ENCODE measurements at places on chromosomes 6 and 20.
A peak's percentile ranks its signal among the peaks of the same experiment; 100 is the strongest.

GRCh38 chr20:45432294-45432693 is 16.4 kb downstream of the PIGT start:
- DNase-seq: no peak

- no peak for DNase-seq
Measured at GRCh38 chr6:43274127-43274915, 23.7 kb upstream of the SLC22A7 start.

DNA sequence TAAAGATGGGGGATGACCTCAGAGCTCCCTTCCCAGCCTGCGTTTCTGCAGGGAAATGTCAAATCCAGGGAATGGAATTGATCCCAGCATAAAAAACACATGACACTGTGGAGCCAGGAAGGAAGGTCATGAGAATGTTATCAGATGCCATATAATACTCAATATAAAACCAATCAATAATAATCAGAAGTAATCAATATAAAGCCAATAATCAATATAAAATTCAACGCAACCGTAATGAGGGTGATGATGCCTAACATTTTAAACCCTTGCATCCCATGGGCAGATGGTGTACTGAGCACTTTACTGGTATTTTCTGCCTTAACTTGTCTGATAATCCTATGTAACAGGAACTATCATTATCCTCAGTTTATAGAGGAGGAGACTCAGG is 30.1 kb upstream of the SULF2 start:
- no peak for DNase-seq

DNA sequence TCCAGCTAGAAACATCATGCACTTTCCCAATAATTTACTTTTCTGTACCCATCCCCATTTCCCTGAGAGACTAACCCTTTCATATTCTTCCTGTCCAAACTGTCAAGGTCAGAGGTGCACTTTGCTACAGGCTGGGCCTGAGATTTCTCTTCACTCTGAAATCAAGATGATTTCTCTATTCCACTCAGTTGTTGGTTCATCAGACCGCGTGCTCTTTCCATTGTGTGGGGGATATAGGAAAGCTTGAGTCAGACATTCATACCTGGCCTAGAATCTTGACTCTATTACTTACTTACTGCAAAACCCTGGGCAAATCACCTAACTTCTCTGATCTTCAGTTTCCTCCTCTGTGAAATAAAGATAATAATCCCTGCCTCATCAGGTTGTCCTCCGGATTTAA is 4.7 kb upstream of the ZDHHC14 start:
- no peak for DNase-seq

DNA sequence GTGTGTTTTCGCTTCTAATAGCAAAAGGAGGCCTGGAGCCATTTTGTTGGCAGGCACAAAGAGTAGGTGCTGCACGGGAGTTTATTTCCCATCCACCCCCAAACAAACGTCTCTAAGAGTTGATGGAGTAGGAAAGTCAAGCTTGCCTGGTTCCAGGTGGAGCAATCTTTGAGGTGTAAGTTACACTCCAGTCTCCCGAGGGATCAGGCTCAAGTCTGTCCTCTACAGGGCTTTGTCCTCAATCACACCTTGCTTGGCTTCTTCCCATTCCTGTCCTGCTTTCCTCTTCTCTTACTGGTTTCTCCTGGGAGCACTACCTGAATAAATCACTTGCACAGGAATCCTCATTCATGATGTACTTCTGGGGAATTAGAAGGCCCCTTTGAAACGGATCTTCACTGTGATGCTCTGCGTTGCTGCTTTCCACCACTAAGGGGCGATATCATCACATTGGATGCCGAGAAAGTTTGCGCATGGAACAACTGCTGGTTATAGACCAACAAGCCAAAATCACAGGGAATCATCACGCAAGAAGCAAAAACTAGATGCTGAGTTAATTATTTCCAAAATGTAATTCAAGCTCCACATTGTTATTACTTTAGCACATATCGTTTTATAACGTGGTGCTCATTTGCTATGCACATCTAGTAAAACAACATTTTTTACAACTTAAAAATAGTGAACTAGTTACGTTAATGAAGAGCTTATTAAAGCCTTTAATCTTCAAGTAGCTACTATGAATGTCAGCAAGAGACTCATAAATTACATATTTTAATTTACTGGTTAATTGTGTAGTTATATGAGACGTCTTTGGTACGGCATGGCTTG is 156.8 kb downstream of the DNAH8 start:
- peak; percentile 48 for DNase-seq

DNA sequence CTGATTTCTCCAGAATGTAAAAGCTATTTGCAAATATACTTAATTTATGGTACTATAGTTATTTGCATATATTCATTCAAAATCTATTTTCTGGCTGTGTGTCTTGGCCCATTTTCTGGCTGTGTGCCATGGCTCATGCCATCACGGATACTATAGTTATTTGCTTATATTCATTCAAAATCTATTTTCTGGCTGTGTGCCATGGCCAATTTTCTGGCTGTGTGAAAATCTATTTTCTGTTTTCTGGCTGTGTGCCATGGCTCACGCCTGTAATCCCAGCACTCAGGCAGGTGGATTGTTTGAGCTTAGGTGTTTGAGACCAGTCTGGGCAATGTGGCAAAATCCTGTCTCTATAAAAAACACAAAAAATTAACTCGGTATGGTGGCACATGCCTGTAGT is 28.9 kb upstream of the RIPK1 start:
- DNase-seq: no peak

GRCh38 chr6:87473419-87473903 is 687 bp downstream of the SLC35A1 start:
- peak; percentile 20 for DNase-seq

DNA sequence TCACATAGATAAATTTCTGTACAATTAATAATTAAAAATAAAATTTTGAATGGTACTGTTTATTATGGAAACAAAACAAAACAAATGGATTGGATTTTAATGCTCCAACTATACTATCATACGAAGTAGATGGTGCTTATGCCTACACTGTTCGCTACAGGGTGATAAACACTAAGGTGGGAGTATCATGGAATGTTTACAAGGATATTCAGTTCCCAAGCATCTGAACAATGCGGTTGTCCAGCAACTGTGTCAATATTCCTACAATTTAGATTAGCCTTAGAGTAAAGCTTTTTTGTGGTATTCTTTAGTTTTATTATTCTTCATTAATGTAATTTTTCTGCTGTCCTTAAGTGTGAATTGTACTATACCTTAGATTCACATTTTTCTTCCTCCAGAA is 105.1 kb downstream of the MMS22L start:
- no peak for DNase-seq

DNA sequence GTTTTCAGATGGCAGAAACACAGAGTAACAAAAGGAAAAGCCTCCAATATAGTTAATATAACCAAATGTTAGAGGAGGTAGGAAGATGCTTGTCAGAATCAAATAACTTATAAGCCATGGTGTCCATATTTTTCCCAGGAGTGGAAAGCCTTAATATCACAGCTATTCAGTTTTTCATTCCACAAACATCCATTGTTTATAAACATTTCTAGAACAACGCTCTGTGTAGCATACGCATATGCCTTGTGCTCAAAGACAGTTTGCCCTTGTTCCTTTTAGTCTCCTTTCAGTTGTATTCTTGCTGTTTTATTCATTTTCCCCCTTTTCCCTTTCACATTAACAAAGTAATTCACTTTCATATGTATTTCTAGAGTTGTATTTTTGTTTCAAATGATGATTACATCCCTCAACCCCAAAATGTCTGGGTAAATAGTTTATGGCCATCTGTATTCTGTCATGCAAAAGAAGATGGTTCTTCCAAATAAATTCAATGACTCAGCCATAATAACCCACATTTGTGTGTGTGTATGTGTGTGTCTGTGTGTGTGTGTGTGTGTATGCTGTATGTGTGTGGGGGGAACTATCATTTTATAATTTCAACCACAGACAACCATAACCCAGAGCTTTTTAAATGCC is 455.7 kb upstream of the SOX4 start:
- no peak for DNase-seq

- peak; percentile 96 for DNase-seq
Measured at GRCh38 chr6:149855040-149855654, 9.0 kb downstream of the LRP11 start.

GRCh38 chr20:9506280-9506821 is 8.0 kb upstream of the LAMP5 start:
- no peak for DNase-seq

DNA sequence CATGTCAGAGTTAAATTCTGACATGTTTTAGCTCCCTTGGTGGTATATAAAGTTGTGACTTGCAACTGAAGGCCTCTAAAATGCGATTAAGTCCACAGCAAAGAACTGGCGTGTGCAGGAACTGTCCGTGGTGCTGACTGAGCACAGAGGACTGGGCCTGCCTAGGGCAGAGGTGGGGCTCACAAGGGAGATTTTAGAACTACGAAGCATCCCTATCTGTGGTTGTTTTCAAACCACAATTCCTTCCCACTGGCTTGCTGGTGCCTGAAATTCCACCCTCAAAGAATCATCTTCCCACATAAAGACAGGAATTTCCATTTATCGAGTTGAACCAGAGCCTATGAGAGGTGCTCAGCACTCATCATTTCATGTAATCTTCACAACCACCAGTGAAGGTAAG is 30.1 kb downstream of the RIMS4 start:
- DNase-seq: no peak

- no peak for DNase-seq
Measured at GRCh38 chr20:10541668-10542411, 106.7 kb downstream of the SLX4IP start.

- no peak for DNase-seq
Measured at GRCh38 chr6:159082039-159082815, 37.4 kb upstream of the TAGAP start.

DNA sequence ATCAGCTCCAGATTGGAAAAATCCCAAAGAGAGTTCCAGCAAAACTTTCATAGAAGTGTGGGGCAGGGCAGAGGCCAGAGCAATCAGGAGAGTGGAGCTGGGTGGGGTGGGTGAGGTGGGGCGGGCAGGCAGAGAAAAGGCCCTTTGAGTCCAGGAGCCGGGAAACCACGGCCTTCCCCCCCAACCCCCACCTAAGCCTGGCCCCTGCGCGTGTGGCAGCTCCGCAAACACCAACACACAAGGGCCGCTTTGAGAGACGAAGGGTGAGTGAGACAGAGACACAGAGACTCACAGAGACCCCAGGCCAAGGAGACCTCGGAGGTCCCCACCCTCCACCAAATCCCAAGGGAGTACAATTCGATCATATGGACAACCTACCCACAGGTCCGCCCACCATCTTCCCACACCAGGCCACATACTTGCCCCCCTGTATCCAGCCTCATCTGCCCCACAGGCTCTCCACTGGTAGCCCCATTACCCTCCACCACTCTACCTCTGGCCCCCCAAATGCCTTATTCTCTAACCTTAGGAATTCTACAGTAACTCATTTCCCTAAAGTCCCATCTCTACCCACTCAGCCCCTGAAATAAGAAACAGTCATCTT is 1.7 kb downstream of the COL11A2 start:
- no peak for DNase-seq

DNA sequence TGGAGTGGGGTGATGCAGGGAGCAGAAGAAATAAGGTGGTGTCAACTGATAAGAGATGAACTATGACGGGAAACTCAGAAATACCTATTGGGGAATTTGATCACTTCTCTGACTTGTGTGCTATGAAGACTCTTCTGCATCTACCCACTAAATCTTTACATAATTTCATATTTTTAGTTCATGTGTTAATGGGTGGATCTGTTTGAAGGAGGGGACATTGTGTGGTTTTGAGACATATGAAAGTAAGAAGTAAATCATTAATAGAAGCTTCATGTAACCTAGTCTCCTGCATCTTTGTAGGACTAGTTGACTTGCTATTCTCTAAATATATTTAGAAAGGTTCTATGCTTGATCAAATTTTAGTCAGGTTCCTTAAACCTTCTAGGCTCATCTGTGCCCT is 86.6 kb upstream of the MEI4 start:
- no peak for DNase-seq

- DNase-seq: no peak
Measured at GRCh38 chr6:158242071-158242606, 70.1 kb upstream of the TULP4 start.

DNA sequence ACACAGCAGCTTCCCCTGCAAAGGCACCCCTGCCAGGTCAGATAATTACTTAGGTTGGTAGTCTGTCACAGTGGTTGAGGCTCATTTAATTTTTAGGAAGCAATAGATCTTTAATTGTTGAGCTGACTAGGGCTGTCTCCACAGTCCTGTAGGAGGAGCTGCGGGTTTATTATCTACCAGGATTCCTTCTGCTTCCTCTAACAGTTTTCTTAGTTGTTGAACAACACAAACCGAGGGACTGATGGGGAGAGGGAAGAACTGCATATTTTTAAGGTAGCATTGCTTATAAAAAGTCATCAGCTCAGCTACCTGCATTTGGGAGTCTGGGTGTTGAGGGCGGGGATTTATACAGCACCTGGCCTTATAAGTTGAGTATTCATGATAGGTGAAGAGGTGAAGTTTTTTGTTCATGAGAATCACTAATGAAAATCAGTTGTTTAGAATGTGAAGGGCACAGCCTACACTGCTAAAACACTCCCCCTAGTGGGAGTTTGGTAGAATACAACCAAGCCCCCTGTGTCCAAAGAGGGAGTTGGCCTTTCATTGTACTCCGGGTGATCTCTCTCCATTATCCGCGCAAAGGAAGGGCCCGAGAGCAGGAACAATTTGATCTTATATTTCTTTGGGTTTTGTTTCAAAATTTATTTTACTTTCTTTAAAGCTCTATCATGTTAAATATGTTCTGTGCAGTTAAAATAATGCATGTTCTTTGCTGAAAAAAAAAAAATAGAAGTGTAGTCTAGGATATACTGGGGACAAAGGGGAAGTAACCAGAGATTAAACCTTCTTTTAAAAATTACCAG is 69.6 kb downstream of the SSR1 start:
- peak; percentile 38 for DNase-seq

DNA sequence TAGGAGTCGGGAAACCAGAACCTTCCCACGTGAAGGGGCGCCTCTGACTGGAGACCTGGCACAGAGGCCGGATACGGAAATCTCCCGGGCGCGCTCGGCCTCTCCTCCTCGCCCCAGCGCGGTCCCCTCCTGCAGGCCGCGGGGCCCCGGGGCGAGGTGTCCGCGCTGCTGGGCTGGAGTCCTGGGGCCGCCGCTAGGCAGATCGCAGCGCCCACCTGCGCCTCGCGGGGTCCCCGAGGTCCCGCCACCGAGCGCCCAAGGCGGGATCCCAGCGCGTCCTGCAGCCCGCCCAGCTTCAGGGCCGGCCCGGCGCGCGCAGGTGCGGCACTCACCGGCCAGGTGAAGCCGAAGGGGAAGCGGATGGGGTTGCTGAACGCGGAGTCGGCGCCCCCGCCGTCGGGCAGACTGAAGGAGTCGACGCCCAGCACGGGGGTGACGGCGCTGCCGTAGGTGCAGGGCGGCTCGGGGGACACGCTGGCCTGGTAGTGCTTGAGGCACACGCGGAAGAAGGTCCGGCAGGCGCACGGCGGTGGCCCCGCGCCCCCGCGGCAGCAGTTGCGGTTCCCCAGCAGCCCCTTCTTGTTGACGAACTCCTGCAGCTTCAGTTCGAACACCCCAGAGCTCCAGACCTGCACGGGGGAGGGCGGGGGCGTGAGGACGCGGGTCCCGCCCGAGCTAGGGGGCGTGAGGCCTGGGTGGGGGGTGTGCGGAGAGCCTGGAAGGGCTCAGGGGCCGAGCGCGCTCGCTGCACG is 1.5 kb downstream of the DLL1 start:
- no peak for DNase-seq

All from Panc1 (cell line).